ENCODE measurements at places on chromosomes 2 and 18. TPM values are rescaled to one million over a fixed set of nuclear protein-coding genes. Genes with fewer than 3 reads are reported as not detected.

Gene CFAP65
- 1.1 TPM for polyA plus RNA-seq

Gene RNF144A
- 1.6 TPM for polyA plus RNA-seq

Gene UGP2
- polyA plus RNA-seq = 156 TPM

DNA sequence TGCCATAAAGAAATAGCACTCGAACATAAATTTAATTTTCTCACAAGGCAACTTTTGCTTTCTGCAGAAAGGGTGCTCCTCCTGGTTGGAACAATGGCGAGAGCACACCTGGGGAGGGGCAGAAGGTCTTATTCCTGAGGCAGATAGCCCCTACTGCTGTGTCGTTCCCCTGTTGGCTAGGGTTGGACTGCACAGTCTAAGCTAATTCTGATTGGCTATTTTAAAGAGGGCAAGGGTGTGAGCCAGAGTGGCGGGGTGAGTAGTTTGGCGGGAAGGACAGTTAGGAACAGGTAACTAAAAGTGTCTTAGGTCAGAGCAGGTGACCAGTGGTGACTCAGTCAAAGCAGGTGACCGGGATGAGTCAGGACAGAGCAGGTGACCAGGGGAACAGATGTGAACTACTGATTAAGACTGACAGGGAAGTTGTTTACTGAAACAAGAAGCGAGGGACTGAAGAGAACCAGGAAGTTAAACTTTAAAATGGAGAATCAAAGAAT lies 49.7 kb upstream of the AGAP1 start:
- H3K36me3 ChIP-seq = no peaks in the 10 kb centered on the region
- no peaks in the 10 kb centered on the region for H3K27me3 ChIP-seq
- no peak overlapping the region for H3K27ac ChIP-seq
- H3K4me1 ChIP-seq = no peaks in the 10 kb centered on the region
- DNase-seq = peak; percentile 66

DNA sequence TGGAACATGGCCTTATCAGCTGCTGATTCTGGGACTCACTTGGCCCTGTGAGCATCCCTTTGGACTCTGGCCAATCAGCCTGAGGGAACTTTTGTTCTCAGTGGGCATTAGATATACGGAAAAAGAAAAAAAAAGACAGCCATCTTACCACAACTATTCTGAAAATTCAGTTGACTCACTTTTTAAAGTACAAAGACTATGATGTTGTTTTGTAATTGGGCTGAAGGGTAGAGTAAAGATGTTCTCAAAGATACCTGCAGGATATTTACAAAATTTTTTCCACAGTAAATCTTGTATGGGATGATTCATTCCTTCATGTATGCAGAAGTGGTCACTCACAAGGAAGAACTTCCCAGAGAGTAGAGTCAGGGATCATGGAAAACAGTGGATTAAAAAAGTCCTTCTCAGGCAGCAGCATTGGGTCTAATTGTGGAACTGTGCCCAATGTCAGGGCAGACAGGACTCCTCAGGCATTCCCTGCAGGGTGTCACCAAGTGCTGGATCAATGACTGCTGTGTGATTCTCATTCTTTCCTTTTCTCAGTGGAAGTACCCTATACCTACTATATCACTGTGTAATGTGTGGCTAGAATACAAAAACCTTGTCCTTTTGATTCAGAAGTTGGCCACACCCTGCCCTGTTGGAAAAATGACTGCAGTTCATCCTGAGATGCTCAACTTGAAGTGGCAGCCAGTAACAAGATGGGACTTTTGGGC lies 35.4 kb downstream of the SULT1C4 start:
- no peak for DNase-seq
- no peak overlapping the region for H3K27ac ChIP-seq
- H3K36me3 ChIP-seq = no peaks in the 10 kb centered on the region
- no peak overlapping the region for H3K4me3 ChIP-seq
- H3K4me1 ChIP-seq = no peaks in the 10 kb centered on the region

GRCh38 chr2:120228503-120228902 lies 5.3 kb upstream of the TMEM185B start:
- H3K4me1 ChIP-seq = peaks cover 42% of the 10 kb centered on the region
- H3K27me3 ChIP-seq = no peaks in the 10 kb centered on the region
- no peak overlapping the region for H3K4me3 ChIP-seq
- H3K36me3 ChIP-seq = no peaks in the 10 kb centered on the region
- no peak for DNase-seq

DNA sequence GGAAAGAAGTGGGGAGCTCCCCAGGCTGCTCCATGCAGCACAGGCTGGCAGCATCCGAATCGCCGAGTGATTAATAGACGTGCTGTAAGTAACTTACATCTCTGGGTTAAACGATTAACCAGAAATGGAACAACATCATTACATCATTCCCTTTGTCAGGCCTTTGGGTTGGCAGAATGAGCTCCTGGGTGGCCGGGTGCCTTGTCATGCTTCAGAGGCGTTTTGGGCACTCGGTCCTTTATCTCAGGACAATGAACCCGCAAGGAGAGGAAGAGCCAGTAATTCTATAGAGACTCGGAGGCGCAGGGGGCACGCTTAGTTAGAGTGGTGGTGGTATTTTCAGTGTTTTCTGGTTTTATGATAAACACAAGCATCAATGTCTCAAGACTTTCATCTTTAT lies 146.9 kb upstream of the TPO start:
- H3K4me1 ChIP-seq = no peaks in the 10 kb centered on the region
- no peaks in the 10 kb centered on the region for H3K36me3 ChIP-seq
- H3K27me3 ChIP-seq = no peaks in the 10 kb centered on the region
- no peak for DNase-seq
- no peak overlapping the region for H3K27ac ChIP-seq
- no peak overlapping the region for H3K4me3 ChIP-seq

- H3K36me3 ChIP-seq = no peaks in the 10 kb centered on the region
- no peak for DNase-seq
- H3K4me3 ChIP-seq = no peak overlapping the region
- H3K27ac ChIP-seq = no peak overlapping the region
Observed at GRCh38 chr2:227390468-227391256, 2.9 kb upstream of the SCYGR1 start.

DNA sequence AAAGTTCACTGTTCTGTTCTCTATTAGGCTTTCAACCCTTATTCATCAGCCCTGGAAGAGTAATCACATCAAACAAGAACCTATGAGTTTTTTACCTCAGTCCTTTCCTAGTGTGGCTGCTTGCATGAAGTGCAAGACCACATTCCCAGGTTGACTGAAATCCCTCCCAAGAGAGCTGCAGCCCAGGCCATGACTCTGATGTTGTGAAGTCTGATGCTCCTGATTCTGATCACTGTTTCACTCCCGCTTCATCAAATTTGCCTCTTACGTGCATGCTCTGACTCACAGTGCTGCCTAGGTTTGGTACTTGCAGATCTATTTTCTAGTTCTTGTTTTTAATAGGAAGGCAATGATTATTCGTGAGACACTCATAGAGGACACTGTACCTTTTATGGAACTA lies 58.2 kb upstream of the DSEL start:
- H3K4me1 ChIP-seq = no peaks in the 10 kb centered on the region
- no peak overlapping the region for H3K4me3 ChIP-seq
- no peaks in the 10 kb centered on the region for H3K27me3 ChIP-seq
- no peaks in the 10 kb centered on the region for H3K36me3 ChIP-seq
- no peak overlapping the region for H3K27ac ChIP-seq
- DNase-seq = no peak

DNA sequence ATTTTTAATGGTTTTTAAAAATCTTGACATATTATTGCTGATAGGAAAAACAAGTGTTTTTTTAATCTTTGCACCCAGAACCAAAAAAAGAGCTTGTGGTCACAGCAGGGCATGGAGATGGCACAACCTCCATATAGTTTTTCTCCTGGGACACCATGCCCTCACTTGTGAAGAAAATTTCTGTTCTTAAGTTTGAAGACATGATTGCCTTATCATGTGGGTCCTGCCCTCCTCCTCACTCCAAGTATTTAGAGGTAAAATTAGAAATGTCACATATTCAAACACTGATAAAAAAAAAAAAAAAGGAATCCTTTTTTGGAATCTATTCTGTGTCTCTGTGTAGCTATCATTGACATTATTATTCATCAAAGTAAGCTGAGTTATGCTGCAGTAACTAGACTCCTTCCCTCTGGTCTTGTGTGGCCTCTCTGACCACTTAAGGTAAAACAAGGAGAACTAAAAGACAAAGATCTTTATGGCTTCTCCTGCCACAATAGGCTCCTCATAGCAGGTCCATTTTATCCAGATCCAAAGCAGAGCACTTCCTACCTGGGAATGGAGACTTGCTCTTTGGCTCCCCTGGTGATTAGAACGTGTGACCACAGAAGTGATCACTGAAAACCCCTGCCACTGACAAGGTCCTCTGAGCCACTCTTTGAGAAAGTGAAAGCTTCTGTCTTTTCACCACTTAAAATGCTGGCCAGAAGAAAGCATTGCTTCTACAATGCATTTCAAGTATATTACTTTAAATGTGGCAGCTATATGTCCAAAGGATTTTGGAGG lies 19.8 kb downstream of the ADD2 start:
- H3K4me1 ChIP-seq = no peaks in the 10 kb centered on the region
- no peak for DNase-seq
- H3K27me3 ChIP-seq = no peaks in the 10 kb centered on the region
- H3K4me3 ChIP-seq = no peak overlapping the region

- no peak overlapping the region for H3K4me3 ChIP-seq
- no peak for DNase-seq
- H3K36me3 ChIP-seq = no peaks in the 10 kb centered on the region
- H3K27ac ChIP-seq = no peak overlapping the region
Observed at GRCh38 chr2:5740817-5741216, 48.6 kb downstream of the SOX11 start.

DNA sequence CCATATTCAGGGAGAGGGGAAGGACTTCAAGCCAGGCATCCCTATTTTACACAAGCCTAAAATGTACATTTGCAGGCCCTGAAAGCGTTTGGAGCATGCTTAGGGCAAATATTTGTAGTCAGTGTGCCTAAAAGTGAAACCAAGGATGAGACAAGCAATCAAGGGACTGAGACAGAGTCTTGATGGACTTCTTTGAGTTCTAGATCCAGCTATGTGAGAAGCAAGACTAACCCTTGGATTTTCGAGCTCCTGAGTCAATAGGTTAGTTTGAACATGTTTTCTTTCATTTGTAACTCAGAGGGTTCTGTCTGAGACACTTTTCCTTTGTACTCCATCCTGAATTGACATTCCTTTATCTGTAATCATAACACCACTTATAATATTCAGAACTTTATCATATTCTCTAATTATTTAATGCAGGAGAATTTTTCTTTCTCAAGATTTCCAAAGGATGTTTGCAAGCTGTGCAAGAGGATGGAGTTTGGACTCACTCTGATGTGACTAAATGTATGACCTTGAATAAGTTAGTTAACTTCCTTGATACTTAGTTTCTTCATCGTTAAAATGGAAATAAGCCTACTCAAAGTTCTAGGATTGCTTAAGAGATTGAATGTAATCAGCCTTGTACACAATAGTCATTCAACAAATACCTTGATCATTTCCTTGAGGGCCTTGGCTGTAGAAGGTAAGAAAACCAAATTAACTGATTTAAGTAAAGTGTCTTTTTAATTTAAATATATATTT lies 1237.8 kb upstream of the ZEB2 start:
- H3K27ac ChIP-seq = no peak overlapping the region
- H3K4me3 ChIP-seq = no peak overlapping the region
- no peak for DNase-seq
- no peaks in the 10 kb centered on the region for H3K27me3 ChIP-seq
- H3K36me3 ChIP-seq = no peaks in the 10 kb centered on the region
- peaks cover 4% of the 10 kb centered on the region for H3K4me1 ChIP-seq

DNA sequence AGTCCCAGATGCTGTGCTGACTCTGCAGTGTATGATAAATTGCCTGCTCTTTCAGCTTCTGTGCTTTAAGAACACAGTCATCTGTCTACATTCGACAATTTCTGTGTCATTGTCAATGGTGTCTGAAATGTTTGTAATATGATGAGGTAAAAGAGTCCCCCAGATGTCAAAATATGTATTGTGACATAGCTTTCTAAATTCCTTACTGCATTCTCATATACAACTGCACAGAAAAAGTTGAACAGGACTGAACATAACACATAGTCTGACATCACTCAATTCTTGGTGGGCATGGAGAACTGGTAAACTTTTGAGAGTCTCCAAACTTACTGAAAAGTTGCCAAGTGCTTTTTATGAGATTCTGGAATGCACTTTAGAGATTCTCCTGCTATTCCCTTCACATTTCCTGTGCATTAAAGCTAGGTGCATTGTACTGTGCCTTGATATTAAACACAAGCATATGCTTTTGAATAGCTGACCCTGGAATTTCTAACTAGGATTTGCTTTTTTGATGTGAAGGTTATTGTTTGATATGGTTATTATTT lies 48.1 kb upstream of the ARHGAP28 start:
- no peak overlapping the region for H3K4me3 ChIP-seq
- no peaks in the 10 kb centered on the region for H3K36me3 ChIP-seq
- DNase-seq = no peak
- no peaks in the 10 kb centered on the region for H3K27me3 ChIP-seq
- no peaks in the 10 kb centered on the region for H3K4me1 ChIP-seq

DNA sequence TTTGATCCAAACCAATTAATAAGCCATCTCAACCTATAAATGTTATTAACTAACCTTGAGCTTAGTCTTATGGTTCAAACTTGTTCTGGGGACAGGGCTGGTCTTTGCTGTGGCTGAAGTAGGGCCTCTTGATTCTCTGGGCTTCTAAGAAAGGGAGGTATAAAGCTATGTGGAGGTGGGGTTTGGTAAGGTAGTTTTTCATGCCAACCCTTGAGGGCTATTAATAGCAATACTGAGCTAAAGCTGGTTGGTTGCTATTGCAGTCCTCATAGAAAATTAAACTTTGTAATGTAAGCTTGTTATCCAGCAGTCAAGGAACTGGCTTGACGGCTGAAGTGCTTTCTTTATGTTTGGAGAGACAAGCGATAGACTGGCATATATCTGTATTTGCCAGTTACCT lies 112.1 kb downstream of the RND3 start:
- no peaks in the 10 kb centered on the region for H3K27me3 ChIP-seq
- peaks cover 16% of the 10 kb centered on the region for H3K4me1 ChIP-seq
- H3K27ac ChIP-seq = no peak overlapping the region
- no peak for DNase-seq
- H3K36me3 ChIP-seq = no peaks in the 10 kb centered on the region
- H3K4me3 ChIP-seq = no peak overlapping the region

GRCh38 chr2:221442128-221442527 lies 130.0 kb downstream of the EPHA4 start:
- DNase-seq = no peak
- H3K36me3 ChIP-seq = no peaks in the 10 kb centered on the region
- no peak overlapping the region for H3K4me3 ChIP-seq
- H3K27ac ChIP-seq = no peak overlapping the region
- H3K27me3 ChIP-seq = no peaks in the 10 kb centered on the region
- no peaks in the 10 kb centered on the region for H3K4me1 ChIP-seq

- no peaks in the 10 kb centered on the region for H3K36me3 ChIP-seq
- no peak overlapping the region for H3K4me3 ChIP-seq
- H3K4me1 ChIP-seq = no peaks in the 10 kb centered on the region
- DNase-seq = no peak
- H3K27ac ChIP-seq = no peak overlapping the region
- H3K27me3 ChIP-seq = peaks cover 42% of the 10 kb centered on the region
Observed at GRCh38 chr2:176134035-176134434, 4.5 kb downstream of the HOXD8 start.

DNA sequence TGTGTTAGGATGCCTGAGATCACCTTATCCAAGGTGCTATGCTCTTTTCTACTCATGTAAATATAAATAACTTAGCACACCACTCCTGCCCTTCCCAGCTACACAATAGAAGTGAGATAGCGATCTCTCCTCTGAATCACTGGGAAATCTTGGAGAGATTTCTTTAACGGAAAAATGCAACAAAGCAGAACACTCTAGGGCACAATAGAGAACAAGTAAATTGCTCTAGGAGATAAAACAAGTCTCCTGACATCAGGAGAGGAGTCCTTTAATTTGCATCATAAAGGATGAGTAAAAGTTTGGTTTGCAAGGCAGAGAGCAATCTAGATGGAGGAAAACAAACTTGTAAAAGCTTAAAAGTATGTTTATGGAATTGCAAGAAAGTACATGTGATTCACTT lies 224.1 kb downstream of the PAX3 start:
- no peaks in the 10 kb centered on the region for H3K4me1 ChIP-seq
- no peak for DNase-seq
- no peak overlapping the region for H3K4me3 ChIP-seq
- H3K27me3 ChIP-seq = peaks cover 2% of the 10 kb centered on the region
- H3K27ac ChIP-seq = no peak overlapping the region

Data from small intestine (tissue), 16 donors.